ENCODE measurements at places on chromosomes 13 and 19.

GRCh38 chr19:50722201-50723013 lies 757 bp upstream of the CLEC11A start:
- DNase-seq = no peak

DNA sequence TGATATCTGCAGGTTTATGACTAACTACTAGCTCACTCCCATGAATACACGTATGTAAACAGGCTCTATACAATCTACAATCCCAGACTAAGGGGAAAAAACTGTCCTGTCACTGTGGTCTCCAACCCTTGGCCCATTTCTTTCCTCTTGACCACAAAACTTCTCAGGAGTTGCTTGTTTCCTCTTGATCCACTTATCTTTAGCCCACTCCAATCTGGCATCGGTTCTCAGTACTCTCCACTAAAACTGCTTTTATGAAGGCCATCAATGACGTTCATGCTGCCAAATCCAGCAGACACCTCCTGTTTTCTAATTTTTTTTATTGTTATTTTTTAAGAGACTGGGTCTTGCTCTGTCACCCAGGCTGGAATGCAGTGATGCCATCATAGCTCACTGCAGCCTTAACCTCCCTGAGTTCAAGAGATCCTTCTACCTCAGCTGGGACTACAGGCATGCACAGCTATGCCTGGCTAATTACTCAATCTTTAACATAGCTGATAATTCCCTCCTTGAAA lies 31.9 kb upstream of the USPL1 start:
- no peak for DNase-seq

DNA sequence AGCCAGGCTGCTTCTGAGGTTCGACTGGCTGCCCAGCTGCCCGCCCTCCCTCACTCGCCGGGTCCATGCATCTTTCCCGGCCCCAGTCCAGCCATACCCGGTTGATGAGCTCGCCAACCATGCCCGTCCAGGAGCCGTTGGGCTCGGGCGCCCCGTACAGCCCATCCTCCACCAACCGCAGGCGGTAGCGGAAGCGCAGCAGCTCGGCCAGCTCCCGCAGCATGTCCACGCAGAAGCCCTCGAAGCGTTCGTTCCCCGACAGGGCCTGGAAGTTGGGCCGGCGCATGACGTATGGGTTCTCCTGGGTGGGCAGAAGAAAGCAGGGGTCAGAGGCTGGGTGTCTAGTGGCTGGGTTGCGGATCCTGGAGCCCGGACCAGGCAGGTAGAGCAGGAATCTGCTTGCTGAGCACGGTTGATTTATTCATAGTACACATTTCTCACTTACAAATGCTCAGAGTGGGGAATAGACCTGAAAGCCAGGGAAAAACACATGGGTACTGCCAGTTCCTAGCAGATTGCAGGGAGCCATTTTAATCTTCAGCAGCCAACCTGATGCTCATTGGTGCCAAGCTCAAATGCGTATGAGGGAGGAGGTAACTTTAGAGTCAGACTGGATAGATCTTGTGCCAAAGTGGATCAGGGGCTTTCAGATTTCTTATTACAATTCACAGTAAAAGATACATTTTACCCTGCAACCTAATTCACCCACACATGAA lies 27.4 kb downstream of the GRIK5 start:
- no peak for DNase-seq

- DNase-seq = no peak
Measured at GRCh38 chr19:51439021-51439465, 19.2 kb downstream of the SIGLEC8 start.

DNA sequence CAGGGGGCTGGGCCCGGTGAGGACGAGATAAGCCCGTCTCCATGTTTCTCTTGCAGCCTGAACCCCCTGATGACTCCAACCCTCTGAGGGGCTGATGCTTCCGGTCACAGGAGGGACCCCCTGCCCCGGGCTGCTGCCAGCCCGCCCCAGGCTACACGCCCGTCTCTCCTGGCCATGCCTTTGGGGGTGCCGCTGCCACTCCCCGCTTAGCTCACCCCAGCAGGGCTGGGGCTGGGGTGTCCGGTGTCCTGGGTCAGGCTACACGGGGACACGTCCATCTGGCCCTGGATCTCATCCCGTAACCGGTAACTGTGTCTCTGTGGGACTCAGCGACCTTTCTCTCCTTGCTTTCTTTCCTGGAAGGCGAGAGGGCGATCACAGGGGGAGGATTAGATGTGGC lies 40.8 kb downstream of the GADD45B start:
- DNase-seq = no peak

DNA sequence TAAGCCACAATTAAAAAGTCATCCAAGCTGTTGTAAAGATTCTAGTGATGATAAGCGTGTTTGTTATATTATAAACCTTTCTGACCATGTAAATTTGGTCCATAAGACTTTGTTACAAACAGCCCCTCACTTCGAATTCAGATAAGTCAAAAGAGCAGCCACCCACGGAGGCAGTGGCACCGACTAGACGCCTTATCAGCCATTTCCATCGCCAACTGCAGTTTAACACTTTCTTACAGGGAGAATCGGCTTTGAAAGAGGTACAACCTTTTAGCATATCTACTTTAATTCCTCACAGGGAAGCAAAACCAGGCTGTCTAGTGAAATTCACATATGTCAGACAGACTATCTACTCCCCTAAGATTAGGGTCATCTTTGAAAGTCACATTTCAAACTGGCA lies 47.5 kb downstream of the SOX21 start:
- no peak for DNase-seq

DNA sequence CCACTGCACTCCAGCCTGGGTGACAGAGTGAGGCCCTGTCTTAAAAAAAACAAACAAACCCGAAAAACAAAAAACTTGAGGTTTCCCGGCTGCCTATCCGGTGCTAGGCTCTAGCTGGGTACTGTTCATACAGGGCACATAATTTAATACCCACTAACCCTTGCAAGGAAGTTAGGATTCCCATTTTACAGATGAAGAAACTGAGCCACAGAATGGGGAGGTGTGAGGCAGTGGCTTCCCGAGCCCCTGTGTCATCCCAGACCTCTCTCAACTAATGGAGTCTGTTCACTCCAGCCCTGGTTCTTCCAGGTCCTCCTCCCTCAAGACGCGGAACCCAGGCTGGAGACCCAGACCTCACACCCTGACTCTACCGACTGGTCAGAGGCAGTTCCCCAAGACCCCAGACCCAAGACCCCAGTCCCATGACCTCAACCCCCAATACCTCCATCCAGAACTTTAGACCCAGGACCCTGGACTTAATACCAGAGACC lies 576 bp downstream of the APBA3 start:
- no peak for DNase-seq
